ENCODE measurements at places on chromosomes 1 and 21. TPM values are rescaled to one million over a fixed set of nuclear protein-coding genes. Genes with fewer than 3 reads are reported as not detected.

GRCh38 chr1:234495231-234495990, 16.4 kb upstream of the TARBP1 start:
- DNase-seq: no peak

- DNase-seq: no peak
Measured at GRCh38 chr1:92367496-92367895, 68.6 kb downstream of the RPAP2 start.

- DNase-seq: peak; percentile 59
Measured at GRCh38 chr1:32393832-32394140, 455 bp downstream of the BSDC1 start.

GRCh38 chr1:165912638-165913037, 85.2 kb downstream of the UCK2 start:
- DNase-seq: no peak

- peak; percentile 21 for DNase-seq
Measured at GRCh38 chr21:46661642-46662366, 26.3 kb downstream of the PRMT2 start.

PPIH gene
- total RNA-seq: 49.4 TPM

OR2G6 gene
- not detected for total RNA-seq

GRCh38 chr1:235783148-235783776, 83.4 kb downstream of the LYST start:
- no peak for DNase-seq

- DNase-seq: no peak
Measured at GRCh38 chr1:12320486-12320885, 90.7 kb downstream of the VPS13D start.

CDC7 gene
- not detected for total RNA-seq

LCE3E gene
- not detected for total RNA-seq

DNA sequence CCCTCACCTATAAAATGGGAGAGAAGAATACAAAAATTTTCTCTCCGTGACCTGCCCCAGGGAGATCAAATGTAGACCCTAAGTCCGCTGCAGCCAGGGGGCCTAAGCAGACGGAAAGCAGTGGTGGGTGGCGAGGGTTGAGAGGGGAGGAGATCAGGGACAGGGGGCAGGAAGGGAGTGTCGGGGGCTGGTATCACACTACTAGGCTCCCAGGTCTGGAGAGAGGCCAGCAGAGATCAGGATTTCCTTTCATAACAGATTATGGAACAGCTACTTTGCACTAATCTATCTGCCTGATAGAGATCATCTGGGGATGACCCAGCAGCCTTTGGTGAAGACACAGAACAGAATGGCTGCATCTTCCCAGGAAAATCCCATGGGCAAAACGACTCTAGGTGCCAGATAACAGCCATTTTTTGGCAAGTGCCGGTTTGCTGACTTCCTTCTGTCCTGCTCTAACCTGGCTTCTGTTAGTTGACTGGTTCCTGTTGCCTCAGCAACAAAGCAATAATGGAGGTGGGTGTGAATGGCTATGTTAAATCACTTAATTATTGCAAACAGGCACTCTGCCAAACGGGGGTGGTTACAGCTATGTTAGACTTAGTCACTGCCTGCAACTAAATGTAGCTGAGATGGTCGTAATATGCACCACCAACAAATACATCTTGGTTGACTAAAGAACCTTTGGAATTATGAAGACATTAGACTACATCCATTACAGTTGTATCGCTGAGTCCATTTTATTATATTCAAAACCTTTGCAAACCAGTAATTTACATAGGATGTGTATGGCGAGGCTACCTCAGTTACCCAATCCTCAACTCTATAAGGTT, 30.0 kb upstream of the EPS8L3 start:
- DNase-seq: peak; percentile 93

CLCNKB gene
- total RNA-seq: not detected

GRCh38 chr1:117020526-117021156, 19.1 kb downstream of the CD101 start:
- DNase-seq: no peak

DNA sequence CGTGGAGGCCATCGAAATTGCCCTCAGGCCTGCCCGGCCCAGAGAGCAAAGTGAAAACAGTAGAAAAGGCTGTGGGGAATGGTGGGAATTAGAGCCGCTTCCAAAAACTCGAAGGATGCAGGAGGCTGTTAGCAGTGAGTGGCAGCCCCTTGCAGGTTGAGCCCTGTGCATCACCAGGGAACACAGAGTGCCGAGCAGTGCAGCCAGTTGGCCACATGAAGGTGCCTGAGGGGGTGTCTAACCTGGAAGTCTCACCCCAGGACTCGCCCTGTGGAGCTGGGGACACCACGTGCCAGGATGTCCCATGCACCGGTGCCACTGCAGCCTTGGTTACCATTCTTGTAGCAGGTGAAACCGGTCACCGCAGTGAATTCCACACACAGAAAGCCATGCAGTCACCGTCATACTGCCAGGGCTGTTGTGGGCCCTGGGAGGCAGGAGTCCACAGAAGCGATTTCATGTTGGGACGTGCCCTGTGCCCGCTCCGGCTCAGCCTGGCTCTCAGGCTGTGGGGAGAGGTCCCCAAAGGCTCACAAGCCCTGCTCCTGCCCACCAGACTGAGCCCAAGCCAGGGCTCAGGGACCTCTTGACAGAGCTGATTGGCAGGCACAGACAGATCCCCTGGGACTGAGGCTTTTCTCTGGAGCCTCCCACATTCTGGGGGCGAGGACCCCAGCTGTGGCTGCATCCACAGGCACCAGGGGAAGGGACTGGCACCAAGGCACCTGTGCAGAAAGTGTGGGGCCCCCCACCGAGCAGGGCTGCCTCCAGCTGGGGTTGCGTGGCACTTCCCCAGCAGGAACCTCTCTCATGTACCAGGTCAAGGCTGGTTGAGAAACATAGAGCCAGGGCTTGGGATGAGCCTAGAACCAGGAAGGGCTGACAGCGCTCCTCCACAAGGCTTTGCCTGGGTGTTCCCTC, 16.7 kb upstream of the ACTRT2 start:
- no peak for DNase-seq

Data from stomach (tissue), 19 donors.